ENCODE measurements at places on chromosomes 7 and 10.

GRCh38 chr7:102819151-102819550, 70.4 kb downstream of the FAM185A start:
- no peak for DNase-seq

DNA sequence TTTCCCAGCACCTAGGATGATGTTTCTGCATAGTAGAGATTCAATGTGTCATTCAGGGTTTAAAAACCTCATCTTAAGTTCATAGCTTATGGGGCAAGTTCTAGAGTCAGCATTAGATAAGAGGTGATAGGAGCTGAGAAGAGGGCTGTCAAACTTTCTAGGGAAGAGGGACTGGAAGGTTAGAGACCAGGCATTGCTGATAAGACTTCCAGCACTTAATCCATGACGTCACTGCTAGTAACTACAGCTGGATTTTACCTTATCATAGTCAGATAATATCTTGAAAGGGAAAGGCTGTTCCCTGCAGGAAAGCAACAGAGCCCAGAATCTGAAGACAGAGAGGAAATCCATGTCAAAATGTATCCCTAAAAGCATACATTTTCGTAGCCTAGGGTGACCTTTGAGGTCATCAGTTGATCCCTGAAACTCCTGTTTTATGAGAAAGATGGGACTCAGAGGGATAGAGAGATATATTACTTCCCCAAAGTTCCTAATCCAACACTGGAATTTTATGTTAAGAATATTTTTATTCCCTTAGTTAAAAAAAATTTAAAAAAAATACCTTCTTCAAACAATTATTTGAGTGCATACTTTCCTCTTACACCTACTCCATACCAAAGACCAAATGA, 3.3 kb upstream of the CPED1 start:
- DNase-seq = no peak

DNA sequence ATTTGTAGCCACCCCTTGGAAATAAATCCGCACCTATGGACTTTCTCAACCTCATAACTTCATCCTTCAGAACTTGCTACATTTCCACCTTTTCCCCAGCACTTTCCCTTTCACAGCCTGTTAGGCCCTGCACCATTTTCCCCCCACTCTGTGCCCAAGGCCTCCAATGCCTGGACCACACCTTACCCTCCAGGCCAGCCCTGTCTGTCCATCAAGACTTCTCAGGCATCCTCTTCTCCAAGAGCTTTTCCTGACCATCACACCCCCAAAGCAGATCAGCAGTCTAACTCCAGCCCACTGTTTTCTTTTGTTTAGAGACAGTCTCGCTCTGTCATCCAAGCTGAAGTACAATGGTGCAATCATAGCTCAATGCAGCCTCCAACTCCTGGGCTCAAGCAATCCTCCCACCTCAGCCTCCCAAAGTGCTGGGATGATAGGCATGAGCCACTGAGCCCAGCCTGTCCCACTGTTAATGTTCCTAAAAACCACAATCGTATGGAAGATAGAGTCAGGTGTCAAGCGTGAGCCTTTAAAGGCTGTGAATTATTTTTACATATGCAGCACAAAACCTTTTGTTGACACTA, 116.8 kb downstream of the PARD3 start:
- no peak for DNase-seq

GRCh38 chr10:87878664-87879459, 15.4 kb downstream of the PTEN start:
- DNase-seq = no peak

DNA sequence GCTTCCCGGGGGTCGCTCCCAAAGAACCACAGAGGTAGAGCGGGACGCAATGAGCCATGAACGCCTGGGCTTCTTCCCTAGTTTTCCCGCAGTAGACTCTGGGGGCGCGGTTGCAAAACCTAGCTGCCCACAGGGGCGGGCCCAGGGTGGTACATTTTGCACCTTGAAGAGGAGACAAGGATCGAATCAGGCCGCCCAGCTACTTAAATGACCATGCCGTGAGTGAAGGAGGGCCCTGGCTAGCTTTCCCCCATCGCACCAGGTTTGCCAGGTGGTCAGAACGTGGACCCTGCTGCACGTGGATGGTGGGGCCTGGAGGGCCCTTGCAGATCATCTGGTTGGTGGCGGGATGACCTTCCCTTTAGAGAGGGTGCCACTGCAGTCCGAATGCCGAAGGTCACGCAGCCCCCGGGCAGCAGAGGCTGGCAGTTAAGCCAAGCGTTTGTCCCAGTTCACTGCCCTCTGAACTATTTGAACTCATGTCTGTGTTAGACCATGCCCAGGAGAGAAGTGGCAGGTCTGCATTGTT, 604 bp upstream of the SHTN1 start:
- no peak for DNase-seq

DNA sequence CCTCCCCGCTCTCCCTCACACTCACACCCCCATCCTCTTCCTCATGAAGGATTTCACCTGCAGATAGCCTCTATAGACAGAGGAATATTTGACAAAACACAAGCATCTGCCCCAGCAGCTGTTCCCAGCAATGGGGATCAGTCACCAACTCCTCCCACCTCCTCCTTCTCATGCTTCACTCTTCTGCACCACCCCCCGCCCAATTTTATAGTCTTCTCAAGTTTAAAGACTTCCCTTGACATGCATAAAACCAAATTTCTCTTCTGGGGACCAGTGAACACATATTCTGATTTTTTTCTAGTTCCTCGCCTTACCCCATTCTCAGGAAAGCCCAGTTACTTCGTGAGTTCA, 654.4 kb downstream of the LRMDA start:
- no peak for DNase-seq

All from NCI-H1048 (cell line).